ENCODE measurements at places on chromosomes 2 and 18. TPM values are rescaled to one million over a fixed set of nuclear protein-coding genes. Genes with fewer than 3 reads are reported as not detected.

The TMEM178A gene
- polyA plus RNA-seq = 32.4 TPM

The CNRIP1 gene
- 26.7 TPM for polyA plus RNA-seq

The ATP6V1B1 gene
- 0.42 TPM for polyA plus RNA-seq

The FABP1 gene
- not detected for polyA plus RNA-seq

The CAPN14 gene
- polyA plus RNA-seq = 3.0 TPM

The KATNAL2 gene
- polyA plus RNA-seq = 1.4 TPM

The GRP gene
- polyA plus RNA-seq = not detected

The ACMSD gene
- polyA plus RNA-seq = not detected

The ZRANB3 gene
- polyA plus RNA-seq = 3.5 TPM

The STARD6 gene
- polyA plus RNA-seq = not detected

The GKN2 gene
- not detected for polyA plus RNA-seq

The ALK gene
- 10.1 TPM for polyA plus RNA-seq

The CNTNAP5 gene
- 19.3 TPM for polyA plus RNA-seq

The MARCO gene
- polyA plus RNA-seq = not detected

The FNDC4 gene
- polyA plus RNA-seq = 101 TPM

The OR6B2 gene
- polyA plus RNA-seq = not detected

The PTH2R gene
- not detected for polyA plus RNA-seq

The CROCC2 gene
- not detected for polyA plus RNA-seq

The SERPINB8 gene
- polyA plus RNA-seq = 7.0 TPM

The MERTK gene
- polyA plus RNA-seq = 0.53 TPM

The UGT1A4 gene
- not detected for polyA plus RNA-seq

The TCF7L1 gene
- 0.14 TPM for polyA plus RNA-seq

The HADHA gene
- 34.3 TPM for polyA plus RNA-seq

The SCN3A gene
- 153 TPM for polyA plus RNA-seq

The NBAS gene
- 35.8 TPM for polyA plus RNA-seq

The USP40 gene
- 29.9 TPM for polyA plus RNA-seq

The ANKRD62 gene
- not detected for polyA plus RNA-seq

The THOC1 gene
- 145 TPM for polyA plus RNA-seq

The MYO7B gene
- 0.16 TPM for polyA plus RNA-seq

The GPR155 gene
- 5.7 TPM for polyA plus RNA-seq

The CHRNG gene
- polyA plus RNA-seq = not detected

The UGT1A6 gene
- not detected for polyA plus RNA-seq

The L3MBTL4 gene
- polyA plus RNA-seq = 0.16 TPM

The RIT2 gene
- polyA plus RNA-seq = 1.1 TPM

The C2orf80 gene
- polyA plus RNA-seq = 71.5 TPM
